CD4-positive, alpha-beta T cell treated with Interleukin-2 at 100 ng/mL for 4 hours (primary cell): ENCODE measurements at places on chromosomes 1 and 21.

- DNase-seq = no peak
Observed at GRCh38 chr1:201888282-201889089, at the start of gene SHISA4. Gene SHISA4, plus strand, starts transcription at chr1:201888898. Its CDS starts 97 bp downstream, at chr1:201888995.

DNA sequence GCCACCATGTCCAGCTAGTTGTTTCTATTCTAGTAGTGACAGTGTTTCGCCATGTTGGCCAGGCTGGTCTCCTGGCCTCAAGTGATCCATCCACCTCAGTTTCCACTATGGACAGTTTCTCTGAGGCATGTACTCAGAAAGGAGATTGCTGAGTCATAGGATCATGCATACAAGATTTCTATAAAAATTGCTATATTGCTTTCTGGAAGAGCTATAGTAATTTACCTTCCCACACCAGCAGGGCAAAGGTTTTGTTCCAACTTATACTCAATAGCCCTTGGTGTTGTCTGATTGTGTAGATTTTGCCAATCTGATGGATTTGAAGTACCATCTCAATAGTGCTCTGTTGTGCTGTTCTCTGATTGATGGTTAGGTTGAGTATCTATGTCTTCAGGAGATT, 15.6 kb upstream of the ATP1A1 start:
- no peak for DNase-seq

DNA sequence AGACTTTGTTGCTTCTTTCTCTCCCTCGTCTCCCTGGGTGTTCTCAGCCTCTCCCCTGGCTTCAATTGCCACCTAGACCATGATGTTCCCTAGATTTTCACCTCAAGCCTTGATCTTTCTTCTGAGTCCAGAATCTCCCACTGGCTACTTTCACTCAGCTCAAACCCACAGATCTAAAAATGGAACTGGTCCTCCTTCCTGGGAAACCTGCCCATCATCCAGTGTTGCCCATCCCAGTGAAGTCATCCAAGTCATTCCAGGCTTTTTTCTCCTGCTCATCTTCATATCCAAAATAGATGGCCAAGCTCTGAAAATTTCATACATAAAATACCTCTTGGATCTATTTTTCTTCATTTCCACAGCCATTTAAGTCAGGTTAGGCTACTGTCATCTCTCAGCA, 347.4 kb downstream of the KCNH1 start:
- no peak for DNase-seq

DNA sequence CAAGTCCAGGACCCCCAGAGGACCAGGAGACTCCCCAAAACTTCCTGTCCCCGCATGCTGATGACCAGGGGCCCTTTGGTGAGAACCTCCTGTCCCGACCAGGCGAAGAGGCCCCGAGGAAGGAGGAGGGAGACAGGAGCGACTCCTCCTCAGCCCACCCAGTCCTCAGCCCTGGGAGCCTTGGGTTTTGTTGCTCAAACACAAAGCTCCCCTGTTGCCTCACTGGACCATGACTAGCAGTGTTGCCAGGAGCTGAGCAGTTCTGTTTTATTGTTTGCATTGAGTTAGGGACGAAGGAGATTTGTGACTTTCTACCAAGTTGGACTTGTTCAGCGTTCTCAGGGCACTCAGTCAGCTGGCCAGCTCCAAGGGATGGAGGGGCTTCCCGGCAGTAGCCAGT, 10.0 kb downstream of the UMODL1 start:
- DNase-seq = no peak

DNA sequence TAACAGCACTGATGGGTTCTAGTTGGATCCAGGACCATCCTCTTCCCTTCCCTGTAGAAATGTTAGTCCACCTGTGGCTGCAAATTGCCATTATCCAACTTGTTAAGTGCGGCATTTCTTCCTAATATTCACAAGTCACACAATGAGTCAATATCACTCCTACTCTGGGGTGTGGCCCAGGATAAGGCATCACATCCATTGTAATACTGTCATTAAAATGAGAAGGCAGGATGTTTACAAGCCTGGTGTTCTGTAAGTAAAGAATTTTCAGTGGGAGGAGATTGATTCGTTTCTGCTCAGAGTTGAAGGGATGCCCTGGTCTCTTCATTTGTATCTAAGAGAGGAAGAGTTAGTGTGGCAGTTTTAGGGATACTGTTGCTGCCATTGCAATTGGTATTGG, 18.1 kb upstream of the ARHGAP29 start:
- DNase-seq = no peak

DNA sequence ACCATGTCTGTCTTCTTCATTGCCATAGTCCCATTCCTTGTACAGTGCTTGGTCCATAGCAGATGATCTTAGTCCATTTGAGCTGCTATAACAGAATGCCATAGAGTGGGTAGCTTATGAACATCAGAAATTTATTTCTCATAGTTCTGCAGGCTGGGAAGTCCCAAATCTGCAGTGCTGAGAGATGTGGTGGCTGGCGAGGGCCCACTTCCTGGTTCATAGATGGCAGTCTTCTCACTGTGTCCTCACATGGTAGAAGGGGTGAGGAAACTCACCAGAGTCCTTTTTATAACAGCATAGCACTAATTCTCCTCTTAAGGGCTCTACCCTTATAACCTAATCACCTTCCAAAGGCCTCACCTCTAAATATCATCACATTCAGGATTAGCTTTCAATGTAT, 23.1 kb upstream of the RAP1A start:
- DNase-seq = peak; percentile 81

GRCh38 chr1:240070188-240070587, 21.5 kb upstream of the FMN2 start:
- DNase-seq = no peak

- no peak for DNase-seq
Observed at GRCh38 chr1:36884801-36885200, 149.5 kb downstream of the GRIK3 start.

DNA sequence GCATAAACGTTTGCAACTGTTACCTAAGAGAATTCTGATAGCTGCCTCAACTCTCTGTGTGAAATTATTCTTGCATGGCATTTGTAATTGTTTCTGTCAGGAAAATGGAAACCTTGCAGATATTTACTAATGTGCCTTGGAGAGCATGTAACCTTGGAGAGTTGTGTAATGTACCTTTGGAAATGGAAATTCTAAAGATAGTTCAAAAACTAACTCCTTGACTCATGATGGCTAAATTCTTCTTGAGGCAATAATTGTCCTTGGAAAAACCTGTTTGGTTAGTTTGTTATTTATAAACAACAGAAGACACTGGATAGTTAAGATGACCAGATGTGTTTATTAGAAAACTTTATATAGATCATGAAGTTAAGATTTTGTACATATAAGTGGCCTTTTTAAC, 1033.8 kb downstream of the PLA2G4A start:
- DNase-seq = no peak

- no peak for DNase-seq
Observed at GRCh38 chr1:185704181-185704580, 30.0 kb upstream of the HMCN1 start.

- DNase-seq = no peak
Observed at GRCh38 chr1:13584876-13585611, 1.4 kb downstream of the PDPN start.

- DNase-seq = no peak
Observed at GRCh38 chr21:46386734-46387088, 62.8 kb downstream of the PCNT start.

DNA sequence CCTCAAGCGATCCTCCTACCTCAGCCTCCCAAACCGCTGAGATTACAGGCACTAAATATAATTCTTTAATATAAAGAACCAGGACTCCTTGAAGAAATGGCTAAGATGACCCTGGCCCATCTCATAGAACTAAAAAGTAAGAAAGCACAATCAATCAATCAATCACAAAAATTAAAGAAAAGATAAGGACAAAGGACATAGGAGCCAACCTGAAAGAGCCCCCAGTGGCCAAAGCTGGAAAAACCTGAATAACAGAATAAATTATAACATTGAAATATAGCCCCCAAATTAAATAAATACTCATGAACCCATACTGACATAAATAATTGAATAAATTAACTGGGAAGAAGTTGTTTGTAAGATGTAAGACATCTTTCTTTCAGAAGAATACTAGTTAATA, 8.9 kb downstream of the NUP210L start:
- no peak for DNase-seq

GRCh38 chr1:23593042-23593521, 33.8 kb upstream of the ID3 start:
- DNase-seq = no peak

DNA sequence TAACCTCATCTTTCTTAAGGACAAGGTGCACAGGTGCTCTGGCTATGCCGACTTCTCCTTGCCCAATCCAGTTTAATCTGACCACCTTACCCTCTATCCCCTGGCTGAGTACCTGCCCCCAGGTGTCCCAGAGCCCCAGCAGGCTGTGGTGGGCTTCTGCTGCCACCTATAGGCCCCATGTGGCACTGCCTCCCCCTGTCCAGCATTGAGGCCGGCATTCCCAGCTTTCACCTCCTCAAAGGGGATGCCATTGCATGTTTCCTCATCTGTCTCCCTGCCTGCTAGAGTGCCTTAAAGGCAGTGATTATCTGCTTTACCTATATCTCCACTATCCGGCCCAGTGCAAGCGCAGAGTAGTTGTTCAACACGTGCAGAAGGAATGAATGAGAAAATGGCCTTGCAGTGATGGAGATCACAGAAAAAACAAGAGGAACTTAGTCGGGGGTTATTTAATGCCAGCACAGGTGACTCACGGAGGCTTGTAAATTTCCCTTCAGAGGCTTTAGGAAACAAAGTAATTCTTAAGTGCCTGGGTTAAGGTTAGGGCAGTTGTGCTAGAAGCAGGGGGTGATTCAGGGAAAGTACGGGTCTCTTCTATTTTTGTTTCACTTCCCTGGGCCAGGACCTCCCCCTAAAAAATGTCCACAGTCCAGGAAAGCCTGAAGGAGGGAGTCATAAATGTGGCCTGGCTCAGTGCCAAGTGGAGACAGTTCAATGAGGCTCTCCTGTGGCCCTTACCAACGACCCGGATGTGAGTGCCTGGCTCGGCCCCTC, 131.8 kb upstream of the NGF start:
- no peak for DNase-seq

- DNase-seq = no peak
Observed at GRCh38 chr1:38031513-38031866, 15.1 kb downstream of the POU3F1 start.

DNA sequence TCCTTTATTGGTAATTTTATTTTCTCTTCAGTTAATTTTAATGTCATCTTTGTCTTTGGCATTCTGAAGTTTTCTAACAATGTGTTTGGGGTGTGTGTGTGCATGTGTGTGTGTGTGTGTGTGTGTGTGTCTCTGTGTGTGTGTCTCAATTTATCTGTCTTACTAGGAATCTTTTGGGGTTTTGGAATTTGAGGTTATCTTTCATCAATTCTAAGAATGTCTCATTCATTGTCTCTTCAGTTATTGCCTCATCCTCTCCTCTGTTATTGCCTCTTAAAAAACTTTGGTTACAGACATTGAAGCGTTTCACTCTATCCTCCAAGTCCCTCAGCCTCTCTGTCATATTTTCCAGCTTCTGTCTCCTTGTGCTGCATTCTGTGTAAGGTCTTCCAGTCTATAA, 18.1 kb upstream of the SAMD13 start:
- no peak for DNase-seq

DNA sequence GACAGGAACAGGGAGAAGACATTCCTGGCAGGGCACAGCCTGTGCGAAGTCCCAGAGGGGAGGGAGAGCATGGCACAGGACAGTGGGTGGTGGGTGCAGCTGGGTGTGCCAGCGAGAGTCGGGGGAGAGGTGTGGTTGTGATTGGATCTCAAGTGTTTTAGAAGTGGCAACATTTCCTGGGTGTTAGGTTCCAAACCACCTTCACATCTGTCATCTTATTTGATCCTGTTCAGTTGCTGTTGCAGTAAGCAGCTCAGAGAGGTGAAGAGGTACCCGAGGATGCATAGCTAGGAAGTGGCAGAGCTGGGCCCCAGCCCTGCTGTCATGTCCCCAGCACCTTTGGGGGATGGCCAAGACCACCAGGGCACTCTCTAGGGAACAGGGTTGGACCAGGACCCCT, 22.0 kb upstream of the DISP3 start:
- DNase-seq = no peak

DNA sequence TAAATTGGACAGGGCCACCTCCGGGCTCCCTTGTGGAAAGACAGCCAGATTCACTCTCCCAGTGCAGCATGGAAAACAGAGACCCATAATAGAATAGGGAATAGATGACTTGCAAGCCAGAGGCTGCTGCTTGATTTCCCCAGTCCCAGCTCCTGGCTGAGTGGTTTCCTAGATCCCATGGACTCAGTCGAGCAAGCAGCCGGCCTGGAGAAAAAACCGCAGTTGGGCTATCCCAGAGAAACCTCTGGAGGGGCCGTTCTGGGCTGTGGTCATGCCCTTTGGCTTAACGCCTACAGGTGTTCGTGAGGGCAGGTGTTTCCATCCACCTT, 61.7 kb downstream of the ELK4 start:
- no peak for DNase-seq

DNA sequence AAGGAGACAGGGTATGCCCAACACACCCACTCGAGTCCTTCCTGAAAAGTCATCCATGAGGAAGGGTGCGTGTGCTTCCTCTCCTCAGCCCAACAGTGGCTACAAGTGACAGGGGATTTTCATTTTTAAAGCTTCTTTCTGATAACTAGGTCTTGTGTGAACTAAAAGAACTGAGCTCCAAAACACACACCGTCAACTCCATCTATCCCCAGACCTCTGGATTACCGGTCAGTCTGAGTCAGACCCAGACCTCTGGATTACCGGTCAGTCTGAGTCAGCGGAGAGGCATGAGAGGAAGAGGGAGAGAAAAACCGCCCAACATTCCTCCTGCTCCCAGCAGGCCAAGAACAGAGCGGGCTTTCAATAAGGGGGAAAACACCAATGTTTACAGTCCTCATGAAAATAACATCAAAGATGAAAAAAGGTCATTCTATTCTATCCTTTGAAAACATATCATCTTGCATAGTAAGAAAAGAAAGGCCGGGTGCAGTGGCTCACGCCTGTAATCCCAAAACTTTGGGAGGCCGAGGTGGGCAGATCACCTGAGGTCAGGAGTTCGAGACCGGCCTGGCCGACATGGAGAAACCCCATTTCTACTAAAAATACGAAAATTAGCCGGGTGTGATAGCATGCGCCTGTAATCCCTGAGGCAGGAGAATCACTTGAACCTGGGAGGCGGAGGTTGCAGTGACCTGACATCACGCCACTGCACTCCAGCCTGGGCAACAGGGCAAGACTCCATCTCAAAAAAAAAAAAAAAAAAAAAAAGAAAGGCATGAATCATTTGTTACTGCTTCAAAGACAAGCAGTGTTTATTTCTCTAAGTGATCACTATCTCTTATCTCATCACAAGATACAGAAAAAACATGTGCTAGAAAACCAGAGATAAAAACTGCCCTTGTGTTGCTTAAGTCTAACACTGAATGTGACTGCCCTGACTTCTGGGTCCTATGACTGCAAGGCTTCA, 3.4 kb downstream of the PTTG1IP start:
- DNase-seq = peak; percentile 60

- DNase-seq = no peak
Observed at GRCh38 chr1:62753031-62753965, 30.6 kb upstream of the ATG4C start.

GRCh38 chr1:98176936-98177335, 256.1 kb upstream of the DPYD start:
- no peak for DNase-seq

GRCh38 chr1:2801046-2801445, 447 bp downstream of the TTC34 start:
- DNase-seq = no peak

GRCh38 chr21:28754127-28754611, 238.5 kb downstream of the LTN1 start:
- DNase-seq = no peak
